Central memory CD4-positive, alpha-beta T cell (primary cell): ENCODE measurements at places on chromosomes 5 and 9.

DNA sequence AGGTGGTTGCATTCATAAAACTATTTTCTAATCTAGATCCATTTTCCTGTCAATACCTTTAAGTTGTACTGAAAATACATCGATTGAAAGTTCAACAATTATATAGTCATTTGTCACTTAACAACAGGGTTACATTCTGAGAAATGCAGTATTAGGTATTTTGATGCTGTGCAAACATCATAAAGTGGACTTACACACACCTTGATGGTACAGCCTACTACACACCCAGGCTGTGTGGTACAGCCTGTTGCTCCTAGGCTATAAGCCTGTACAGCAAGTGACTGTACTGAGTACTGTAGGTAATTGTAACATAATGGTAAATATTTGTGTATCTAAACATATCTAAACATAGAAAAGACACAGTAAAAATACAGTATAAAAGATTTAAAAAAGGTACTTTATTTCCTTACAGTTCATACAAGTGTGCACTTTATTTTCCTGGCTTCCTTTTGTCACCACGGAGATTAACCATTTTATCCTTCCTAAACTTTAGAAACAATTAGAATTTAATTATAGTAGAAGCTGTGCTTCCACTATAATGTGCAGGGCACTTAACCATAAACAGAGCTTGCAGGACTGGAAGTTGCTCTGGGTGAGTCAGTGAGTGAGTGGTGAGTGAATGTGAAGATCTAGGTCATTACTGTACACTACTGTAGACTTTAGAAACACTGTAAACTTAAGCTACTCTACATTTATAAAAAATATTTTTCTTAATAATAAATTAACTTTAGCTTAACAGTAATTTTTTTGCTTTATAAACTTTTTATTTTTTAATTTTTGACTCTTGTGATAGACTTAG is 42.9 kb upstream of the MEF2C start:
- DNase-seq, result no peak

DNA sequence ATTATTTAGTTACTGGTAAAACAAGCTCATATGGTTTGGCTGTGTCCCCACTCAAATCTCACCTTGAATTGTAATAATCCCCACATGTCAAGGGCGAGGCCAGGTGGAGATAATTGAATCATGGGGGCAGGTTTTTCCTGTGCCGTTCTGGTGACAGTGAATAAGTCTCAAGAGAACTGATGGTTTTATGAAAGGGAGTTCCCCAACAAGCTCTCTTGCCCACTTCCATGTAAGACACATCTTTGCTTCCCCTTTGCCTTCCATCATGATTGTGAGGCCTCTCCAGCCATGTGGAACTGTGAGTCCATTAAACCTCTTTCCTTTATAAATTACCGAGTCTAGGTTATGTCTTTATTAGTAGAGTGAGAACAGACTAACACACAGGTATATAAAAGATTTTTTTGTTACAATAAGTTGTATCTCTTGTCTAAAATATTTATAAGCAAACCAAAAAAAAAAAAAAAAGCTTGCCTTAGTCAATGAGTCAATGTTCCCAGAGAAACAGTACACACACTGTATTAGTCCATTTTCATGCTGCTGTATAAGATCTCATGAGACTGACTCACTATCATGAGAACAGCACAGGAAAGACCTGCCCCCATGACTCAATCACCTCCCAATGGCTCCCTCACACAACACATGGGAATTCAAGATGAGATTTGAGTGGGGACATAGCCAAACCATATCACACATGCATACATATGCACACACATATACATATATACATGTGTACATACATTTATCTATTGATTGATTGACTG is 138.3 kb downstream of the BASP1 start:
- no peak for DNase-seq

- DNase-seq, result no peak
Observed at GRCh38 chr5:93674866-93675459, 66.4 kb downstream of the POU5F2 start.

GRCh38 chr9:99004717-99005460 is 61.2 kb downstream of the COL15A1 start:
- no peak for DNase-seq

DNA sequence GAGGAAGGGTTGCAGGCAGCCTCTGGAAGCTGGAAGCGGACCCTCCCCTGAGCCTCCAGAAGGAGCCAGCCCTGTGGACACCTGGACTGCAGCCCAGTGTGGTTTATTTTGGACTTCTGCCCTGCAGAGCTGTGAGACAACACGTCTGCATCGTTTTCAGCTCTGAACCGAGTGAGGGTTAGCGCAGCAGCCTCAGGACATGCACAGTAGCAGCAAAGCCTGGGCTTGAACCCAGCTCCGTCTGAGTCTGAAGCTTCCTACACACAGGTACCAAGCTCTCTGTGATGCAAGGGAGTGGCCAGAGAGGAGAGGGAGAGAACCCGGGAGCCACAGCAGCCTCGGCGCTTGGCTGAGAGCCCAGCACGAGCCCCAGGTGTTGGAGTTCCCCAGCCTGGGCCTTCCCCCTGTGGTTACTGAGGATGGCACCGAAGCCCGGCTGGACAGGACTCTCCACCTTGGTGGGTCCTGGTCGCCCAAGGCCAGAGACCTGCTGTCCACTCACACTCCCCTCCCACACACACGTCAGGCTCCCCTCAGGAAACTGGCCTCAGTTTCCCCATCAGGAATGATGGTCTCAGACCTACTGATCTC is 128.2 kb downstream of the OLFM1 start:
- no peak for DNase-seq

GRCh38 chr9:78707481-78707991 is 410.6 kb downstream of the PSAT1 start:
- DNase-seq, result no peak

DNA sequence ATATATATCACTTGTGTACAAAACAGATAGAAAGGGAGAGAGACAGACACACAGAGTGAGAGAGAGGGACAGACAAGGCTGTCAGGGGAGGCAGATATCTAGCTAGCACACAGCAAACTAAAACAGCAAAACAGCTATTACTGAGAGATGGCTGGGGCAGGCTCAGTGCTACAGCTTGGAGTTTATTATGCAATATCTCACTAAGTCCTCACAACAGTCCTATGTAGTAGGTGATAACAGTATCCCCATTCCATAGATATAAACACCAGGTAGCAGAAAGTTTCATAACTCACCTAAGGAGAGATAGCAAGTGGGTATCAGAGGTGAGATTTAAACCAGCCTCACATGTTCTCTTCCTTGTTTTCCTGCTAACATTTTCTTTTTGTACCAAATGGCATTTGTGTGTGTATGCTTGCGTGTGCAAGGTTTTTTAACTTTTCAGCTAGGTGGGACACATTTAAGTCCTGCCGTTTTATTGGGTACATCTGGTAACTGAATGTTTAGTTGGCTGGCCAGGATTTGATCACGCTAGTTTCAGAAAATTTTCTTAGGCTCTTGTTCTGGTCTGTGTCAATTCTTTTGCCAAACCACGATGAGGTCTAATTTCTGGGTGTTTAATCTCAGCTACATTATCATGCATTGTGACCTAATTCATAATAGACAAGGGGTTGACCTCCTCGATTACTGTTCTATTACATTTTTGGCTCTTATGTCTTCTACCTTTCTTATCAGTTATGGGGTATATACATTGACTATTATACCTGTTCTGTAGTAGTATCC is 105.1 kb downstream of the LMNB1 start:
- no peak for DNase-seq

GRCh38 chr9:22740781-22741180 is 294.2 kb downstream of the DMRTA1 start:
- no peak for DNase-seq

DNA sequence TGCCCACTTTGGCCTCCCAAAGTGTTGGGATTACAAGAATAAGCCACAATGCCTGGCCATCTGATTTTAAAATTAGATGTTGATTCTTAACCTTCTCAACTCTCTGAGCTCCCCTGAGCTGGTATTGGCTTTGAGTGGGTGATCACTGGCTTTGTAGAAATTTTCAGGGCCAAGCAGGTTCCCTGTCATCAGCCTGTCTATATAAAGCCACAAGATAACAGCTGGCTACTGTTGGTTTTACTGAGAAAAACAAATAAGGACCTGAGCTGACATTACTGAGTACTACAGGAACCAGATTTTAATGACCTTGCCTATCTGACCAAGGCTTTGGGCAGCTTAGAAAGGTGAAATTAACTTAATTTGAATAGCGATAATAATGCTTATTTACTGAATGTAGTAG is 153.6 kb downstream of the MSX2 start:
- DNase-seq, result no peak

- no peak for DNase-seq
Observed at GRCh38 chr5:8844847-8845246, 701.0 kb downstream of the SEMA5A start.

GRCh38 chr9:135090547-135090946 is 3.1 kb downstream of the OLFM1 start:
- DNase-seq, result no peak

DNA sequence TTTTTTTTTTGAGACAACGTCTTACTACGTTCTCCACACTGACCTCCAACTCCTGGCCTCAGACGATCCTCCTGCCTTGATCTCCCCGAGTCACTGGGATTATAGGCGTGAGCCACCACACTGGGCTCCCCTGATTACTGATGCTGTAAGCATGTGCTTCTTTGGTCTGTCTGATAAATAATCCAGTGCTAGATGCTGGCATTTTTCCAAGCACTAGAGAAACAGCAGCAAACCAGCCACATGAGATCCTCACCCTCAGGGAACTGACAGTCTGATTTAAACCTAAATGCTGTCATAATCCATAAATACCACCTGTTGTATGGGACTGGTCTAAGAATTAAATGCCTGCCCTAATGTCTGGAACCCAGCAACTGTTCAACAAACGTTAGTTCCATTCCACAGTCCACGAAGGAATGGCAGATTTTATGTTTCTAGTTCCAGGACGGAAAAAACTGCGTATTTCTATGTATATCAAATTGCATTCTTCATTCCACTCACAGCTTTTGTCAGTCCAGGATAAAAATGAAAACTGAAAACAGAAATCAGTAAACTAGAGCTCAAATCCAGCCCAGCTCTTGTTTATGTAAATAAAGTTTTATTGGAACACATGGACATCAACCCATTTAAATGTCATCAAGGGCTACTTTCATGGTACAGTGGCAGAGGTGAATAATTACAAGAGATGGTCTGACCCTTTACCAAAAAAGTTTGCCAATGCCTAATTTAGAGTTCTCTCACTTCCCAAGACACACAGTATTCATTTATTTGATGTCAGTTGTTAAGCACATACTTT is 20.1 kb downstream of the SLC35D2 start:
- DNase-seq, result no peak

- DNase-seq, result no peak
Observed at GRCh38 chr9:84411683-84412267, 71.2 kb upstream of the SLC28A3 start.

- no peak for DNase-seq
Observed at GRCh38 chr9:82949203-82949602, 113.7 kb downstream of the RASEF start.

GRCh38 chr5:10145923-10146401 is 103.7 kb downstream of the ATPSCKMT start:
- no peak for DNase-seq

DNA sequence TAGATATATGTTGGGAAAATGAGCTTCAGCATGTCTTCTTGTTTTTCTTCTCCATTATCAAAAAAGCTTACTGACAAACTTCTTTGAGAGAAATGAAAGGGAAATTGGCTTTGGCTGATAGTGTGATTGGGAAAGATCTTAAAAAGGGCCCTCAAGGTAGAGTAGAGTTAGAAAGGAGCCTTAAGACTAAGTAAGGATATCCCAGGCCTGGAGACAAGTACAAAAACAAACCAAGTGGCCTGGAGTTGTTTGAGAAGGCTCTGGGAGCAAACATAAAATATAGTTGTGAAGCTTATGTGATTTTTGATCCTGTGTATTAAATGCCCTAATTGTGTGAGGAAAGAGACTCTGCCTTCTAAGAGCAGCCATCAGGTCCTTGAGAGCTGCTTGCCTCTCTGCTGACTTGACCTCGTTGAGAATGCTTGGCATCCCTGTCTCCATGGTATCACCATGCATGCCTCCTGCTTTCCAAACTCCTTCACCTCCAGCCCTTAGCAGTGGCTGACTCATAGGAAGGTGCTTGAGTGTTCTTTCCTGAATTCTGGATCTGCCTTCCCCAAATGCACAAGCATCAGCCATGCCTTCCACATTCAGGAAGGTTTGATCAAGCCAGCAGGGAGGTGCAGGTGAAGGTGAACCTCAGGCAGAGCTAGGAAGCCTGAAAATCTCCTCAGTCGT is 78.9 kb downstream of the SMARCA2 start:
- DNase-seq, result no peak

DNA sequence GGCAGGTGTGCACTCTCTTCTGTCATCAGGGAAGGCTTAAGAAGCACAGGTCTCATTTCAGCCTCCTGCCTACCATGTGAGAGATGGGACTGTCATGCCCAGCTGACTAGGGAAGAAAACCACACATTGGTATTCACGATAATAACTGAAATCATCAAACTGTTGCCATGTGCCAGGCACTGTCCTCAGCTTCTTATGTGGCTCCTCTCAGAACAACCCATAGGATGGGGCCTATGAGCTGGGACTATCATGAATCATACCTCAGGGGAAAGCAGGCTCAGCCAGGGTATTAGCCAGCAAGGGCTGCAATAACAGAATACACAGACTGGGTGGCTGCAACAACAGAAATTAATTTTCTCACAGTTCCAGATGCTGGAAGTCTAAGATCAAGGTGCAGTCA is 3.3 kb downstream of the AFAP1L1 start:
- no peak for DNase-seq

GRCh38 chr9:38289236-38289865 is 103.2 kb upstream of the ALDH1B1 start:
- no peak for DNase-seq

DNA sequence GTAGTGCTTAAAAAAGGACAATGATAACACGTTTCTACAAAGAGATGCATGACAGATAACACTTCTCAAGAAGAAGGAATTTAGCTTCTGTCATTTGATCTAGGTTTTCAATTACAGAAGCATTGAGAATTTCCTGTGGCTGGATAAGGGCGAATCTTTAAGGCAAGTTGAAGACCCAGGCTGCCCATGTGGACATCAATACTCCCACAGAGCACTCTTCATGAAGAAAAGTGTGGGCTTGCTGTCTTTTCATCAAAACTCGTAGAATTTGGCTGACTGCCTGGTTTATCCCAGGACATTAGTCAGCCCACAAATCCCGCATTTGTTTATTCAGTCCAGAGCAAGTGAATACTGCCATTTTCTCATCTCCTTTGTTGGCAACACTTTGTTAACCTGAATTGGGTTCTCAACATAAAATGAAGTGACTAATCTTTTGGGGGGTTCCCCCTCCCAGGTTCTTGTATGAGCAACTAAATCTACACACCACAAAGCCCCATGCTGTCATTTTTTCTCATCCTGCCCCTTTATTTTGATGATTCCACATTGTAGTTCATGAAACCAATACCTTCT is 43.4 kb upstream of the CDKN2B start:
- peak; percentile 16 for DNase-seq

GRCh38 chr9:35771075-35771433 is 17.0 kb upstream of the MSMP start:
- DNase-seq, result no peak
